ENCODE measurements at places on chromosomes 11 and 22.

- no peak for DNase-seq
Measured at GRCh38 chr11:16242806-16243205, 113.5 kb downstream of the SOX6 start.

- no peak for DNase-seq
Measured at GRCh38 chr11:111983187-111983986, 41.8 kb upstream of the DLAT start.

- DNase-seq: no peak
Measured at GRCh38 chr11:120128392-120129119, 9.4 kb downstream of the TRIM29 start.

DNA sequence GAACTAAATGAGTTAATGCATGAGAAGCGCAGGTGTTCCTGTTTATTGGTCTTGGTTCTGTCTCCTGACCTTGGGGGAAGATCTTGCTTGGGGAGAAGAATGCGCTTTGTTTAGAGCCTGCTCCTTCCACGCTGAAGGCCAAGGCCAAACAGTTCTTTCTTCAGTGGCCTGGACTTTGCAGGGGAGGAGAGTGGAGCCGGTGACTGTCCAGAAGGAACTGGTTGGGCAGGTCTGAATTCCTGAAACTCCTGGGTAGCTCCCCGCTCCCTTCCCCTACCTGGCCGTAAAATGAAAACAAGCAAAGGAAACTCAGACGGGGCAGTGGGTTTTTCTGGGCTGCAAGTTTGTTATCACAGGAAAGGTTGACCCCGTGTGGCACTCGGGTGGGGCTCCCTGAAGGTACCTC, 3.6 kb downstream of the ARHGAP8 start:
- DNase-seq: no peak

- DNase-seq: no peak
Measured at GRCh38 chr11:126354631-126355323, 709 bp upstream of the ST3GAL4 start.

- DNase-seq: no peak
Measured at GRCh38 chr22:25510876-25511275, 53.6 kb upstream of the GRK3 start.

- no peak for DNase-seq
Measured at GRCh38 chr22:44383064-44383575, 70.4 kb upstream of the SHISAL1 start.

DNA sequence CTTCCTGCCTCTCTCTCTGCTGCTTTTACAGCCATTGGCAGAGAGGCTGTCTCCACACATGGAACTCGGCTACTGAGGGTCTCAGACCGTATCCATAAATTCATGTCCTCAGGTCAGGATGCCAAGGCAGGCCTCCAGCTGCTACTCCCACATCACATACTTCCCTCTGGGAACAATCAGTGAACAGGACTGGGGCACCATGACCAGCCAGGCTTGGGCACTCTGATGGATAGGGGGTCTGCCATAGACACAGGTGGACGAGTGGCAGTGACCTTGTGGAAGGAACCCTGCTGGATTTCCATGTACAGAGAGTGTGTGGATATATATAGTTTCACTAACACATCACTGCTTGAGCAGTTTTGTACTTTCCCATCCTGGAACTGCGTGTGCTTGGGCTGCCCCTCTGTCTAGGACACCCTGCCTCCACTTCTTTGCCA, 97.7 kb upstream of the PARVA start:
- DNase-seq: no peak

GRCh38 chr11:80778432-80778831, 1337.6 kb upstream of the TENM4 start:
- DNase-seq: no peak

DNA sequence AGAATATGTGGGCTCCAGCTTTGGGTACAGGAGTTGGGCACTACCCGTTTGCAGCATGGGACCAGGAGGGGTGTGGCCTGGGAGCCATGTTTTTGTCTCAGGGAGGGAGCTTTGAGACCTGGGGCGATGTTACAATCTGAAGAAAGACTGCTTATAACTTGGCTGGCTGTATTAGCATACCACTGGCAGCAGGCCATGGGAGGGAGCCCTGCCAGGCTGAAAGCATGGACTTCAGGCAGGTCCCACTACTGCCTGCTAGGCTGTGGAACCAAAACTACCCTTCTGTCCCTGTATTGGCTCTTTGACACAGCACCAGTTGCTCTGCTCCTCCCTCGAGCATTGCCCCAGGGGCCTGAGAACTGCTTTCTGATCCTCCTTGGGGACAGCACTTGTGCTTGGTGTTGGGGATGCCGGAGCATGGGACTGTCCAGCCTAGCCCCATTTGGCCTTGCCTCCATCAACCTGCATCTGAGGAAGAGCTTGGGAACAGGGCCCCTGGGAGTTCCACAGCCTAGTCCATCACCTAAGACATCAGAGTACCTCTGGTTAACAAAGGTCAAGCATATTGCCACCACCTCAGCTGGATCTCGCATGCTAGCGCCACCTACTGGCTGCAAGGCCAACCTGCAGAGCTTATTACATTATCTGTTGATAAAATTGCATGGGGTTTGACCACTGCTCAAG, 217.4 kb downstream of the SBF2 start:
- peak; percentile 4 for DNase-seq

DNA sequence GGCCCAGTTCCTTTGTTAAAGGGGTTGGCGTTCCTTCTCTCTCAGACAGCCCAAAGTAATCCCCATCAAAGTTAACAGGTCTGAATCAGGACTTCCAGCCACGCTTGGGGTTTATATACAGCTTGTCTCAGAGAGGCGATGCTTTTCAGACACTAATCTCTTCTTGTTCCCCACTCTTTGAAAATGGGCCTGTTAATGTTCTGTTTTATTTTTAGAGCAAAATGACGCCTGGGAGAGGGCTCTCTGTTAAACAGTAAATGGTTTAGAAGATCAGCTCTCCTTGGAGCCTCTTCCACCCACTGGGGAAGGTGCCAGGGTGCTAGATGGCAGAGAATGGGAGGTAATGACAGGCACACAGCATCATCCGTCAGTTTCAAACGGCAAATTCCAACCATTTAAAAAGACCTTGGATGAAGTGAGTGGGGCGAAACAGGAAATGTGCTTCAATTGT, 235.9 kb upstream of the NARS2 start:
- DNase-seq: no peak

- no peak for DNase-seq
Measured at GRCh38 chr11:93032580-93032979, 63.1 kb downstream of the MTNR1B start.

- DNase-seq: no peak
Measured at GRCh38 chr22:24883432-24883831, 63.1 kb downstream of the LHFPL7 start.

DNA sequence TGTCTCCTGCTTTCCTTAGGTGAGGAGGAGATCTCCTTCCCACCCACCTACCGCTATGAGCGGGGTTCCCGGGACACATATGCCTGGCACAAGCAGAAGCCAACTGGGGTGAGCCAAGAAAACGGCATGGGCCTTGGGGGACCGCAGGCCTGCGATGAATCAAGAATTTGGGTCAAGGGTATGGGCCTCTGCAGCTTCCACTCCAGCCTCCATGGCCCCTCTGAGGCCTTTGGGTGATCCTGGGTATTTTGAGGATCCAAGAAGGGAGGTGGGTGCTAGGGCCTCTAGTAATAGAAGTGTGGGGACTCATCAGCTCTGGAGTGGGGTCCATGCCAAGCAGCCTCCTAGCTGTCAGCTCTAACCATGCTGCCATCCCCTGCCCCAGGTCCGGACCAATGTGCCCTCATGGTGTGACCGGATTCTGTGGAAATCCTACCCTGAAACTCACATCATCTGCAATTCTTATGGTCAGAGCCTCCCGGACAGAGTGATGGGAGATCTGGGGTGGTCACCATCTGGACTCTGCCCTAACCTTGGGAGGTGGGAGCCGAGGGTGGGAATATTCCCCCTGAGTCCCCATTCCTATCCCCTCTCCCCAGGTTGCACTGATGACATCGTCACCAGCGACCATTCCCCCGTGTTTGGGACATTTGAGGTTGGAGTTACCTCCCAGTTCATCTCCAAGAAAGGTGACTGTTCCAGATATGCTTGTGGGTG, 8.6 kb downstream of the INPPL1 start:
- no peak for DNase-seq

GRCh38 chr22:36258701-36259614, 6.0 kb downstream of the APOL1 start:
- no peak for DNase-seq

DNA sequence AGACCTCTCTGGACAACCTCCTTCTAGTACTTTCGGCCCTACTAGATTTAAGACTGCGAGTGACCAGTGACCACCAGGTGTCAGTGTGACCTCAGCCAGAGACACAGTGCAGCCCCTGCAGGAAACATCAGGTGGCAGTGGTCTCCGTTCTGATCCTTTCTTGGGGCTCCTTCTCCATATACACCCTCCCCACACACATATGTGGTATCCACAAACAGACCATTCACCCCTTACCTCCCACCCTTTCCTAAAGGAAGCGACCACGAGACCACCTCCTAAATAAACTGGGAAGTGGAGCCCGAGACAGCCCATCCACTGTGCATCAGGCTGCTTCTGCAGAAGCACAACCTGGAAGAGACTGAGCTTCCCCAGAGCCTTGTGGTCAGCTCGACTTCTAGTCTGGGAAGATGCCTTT, 38.5 kb upstream of the CYP2D6 start:
- peak; percentile 44 for DNase-seq

DNA sequence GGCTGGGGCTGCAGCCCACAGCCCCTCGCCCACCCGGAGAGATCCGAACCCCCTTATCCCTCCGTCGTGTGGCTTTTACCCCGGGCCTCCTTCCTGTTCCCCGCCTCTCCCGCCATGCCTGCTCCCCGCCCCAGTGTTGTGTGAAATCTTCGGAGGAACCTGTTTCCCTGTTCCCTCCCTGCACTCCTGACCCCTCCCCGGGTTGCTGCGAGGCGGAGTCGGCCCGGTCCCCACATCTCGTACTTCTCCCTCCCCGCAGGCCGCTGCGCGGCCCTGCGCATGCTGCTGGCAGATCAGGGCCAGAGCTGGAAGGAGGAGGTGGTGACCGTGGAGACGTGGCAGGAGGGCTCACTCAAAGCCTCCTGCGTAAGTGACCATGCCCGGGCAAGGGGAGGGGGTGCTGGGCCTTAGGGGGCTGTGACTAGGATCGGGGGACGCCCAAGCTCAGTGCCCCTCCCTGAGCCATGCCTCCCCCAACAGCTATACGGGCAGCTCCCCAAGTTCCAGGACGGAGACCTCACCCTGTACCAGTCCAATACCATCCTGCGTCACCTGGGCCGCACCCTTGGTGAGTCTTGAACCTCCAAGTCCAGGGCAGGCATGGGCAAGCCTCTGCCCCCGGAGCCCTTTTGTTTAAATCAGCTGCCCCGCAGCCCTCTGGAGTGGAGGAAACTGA, 731 bp downstream of the GSTP1 start:
- no peak for DNase-seq

DNA sequence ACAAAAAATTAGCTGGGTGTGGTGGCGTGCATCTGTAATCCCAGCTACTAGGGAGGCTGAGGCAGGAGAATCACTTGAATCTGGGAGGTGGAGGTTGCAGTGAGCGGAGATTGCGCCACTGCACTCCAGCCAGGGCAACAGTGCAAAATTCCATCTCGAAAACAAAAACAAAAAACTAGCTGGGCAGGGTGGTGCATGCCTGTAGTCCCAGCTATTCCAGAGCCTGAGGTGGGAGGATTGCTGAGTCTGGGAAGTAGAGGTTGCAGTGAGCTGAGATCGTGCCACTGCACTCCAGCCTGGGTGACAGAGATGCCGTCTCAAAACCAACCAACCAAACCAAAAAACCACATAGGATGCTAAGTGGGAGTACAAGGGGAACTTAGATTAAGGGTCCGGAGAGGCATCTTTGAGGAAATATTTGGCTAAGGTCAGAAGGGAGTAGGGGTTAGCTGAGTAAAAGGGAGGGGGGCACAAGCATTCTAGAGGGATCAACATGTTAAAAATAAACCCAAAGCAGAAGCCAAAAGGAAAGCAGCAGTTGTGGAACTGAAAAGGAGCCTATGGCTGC, 10.2 kb downstream of the PHF5A start:
- no peak for DNase-seq

DNA sequence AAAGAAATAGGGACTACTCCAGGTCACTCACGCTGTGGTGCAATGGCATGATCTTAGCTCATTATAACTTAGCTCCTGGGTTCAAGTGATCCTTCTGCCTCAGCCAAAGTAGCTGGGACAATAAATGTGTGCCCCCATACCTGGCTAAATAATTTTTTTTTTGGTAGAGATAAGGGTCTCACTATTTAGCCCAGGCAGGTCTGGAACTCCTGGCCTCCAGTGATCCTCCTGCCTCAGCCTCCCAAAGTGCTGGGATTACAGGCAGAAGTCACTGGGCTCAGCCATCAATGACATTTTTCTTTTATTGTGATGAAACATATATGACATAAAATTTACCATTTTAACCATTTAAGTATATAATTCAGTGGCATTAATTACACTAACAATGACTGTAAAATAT, 10.6 kb downstream of the SLC5A4 start:
- DNase-seq: no peak

- DNase-seq: no peak
Measured at GRCh38 chr11:28621753-28622152, 513.6 kb downstream of the METTL15 start.

GRCh38 chr11:65868076-65868667, 4.4 kb downstream of the EFEMP2 start:
- no peak for DNase-seq

DNA sequence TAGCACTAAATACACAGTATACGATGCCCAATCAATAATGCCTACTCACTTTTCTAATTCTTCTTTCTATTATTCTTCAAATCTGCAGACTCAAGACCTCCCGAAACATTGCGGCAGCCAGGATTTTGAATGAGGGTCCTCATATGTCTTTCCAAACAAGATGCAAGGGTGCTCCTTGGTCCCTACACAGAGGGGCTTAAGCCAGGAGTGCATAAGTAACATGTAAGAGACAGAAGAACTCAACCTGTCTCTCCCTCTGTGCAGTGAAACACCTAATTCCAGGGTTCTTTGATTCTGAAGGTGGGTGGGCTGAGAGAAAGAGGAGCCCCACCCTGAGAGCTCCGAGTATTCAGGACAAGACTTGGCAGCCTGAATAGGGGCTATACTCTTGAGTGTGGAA, 117.6 kb downstream of the ZNF280B start:
- DNase-seq: no peak

Data from activated CD4-positive, CD25-positive, alpha-beta regulatory T cell treated with anti-CD3 and anti-CD28 coated beads, Interleukin-2, amount 50 U/mL, for 16 hours (primary cell).